H1 (cell line): ENCODE measurements at places on chromosomes 13 and 19. TPM values are rescaled to one million over a fixed set of nuclear protein-coding genes. Genes with fewer than 3 reads are reported as not detected.

PTPRS gene
- 96.8 and 146 TPM in 2 replicates for polyA plus RNA-seq

DNA sequence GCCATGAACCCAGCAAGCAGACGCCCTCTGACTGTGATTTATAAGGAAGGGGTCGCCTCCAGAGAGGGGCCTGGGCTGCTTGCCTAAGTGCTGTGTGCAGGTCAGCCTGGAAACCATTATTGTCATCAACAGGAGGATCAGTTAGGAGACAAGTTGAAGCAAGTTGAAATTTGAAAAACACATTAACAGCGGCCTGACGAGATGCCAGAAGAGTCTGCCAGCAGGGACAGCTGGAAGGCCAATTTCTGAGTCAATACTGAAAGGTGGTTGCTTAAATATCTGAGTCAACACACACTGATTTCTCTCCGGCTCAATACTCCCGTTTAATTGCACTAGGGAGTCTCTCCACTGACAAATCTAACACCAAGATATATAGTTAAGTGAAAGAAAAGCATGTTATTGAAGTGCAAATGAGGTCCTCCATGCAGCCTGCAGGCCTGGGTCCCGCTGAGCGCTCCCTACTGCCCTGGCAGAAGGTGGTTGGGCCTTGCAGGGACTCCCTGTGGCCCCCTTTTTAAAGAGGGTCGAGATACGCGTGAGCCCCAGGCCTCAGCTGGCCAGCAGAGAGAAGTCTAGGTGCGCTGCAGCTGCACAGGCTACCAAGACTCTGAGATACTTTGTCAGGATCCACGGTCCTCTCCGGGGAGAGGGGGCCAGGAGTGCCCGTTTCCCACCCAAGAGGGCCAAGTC lies 91.1 kb downstream of the RNASEH2B start:
- no peak for DNase-seq

ZFP28 gene
- 1.3 and 1.6 TPM in 2 replicates for polyA plus RNA-seq

DNA sequence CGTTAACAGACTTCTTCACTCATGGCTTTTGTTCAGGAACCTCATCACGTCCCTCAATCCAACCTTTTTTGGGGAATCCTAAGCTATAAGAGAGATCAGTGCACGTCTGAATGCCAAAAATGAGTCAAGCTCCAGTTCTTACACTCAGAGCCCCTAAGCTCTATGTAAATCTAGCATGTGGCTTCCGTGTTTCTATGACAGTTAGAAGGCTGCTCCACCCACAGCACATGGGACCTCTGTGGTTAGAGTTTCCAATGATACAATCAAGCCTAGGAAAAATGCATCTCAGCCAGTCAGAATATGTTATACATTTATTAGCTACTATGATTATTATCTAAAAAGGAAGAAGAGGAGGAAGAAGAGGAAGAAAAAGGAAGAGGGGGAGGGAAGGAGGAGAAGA lies 135.9 kb downstream of the ENOX1 start:
- DNase-seq, result no peak

- DNase-seq, result peak; percentile 78
Measured at GRCh38 chr19:19461671-19462622, 53.4 kb downstream of the TSSK6 start.

CCL25 gene
- 0.46 and 0.59 TPM in 2 replicates for polyA plus RNA-seq
